ENCODE measurements at places on chromosomes 11 and 22. TPM values are rescaled to one million over a fixed set of nuclear protein-coding genes. Genes with fewer than 3 reads are reported as not detected.

Gene FOLH1
- total RNA-seq = 0.20 TPM

Gene CRYBA4
- total RNA-seq = not detected

Gene FZD4
- 55.1 TPM for total RNA-seq

Gene FAM83F
- 26.1 TPM for total RNA-seq

Gene ACRV1
- 0.37 TPM for total RNA-seq

Gene CSNK2A3
- 1.7 TPM for total RNA-seq

Gene ZNF70
- 5.9 TPM for total RNA-seq

Gene TYR
- not detected for total RNA-seq

Gene VWCE
- 7.2 TPM for total RNA-seq

Gene ARFIP2
- 56.5 TPM for total RNA-seq

Gene SYT13
- total RNA-seq = 9.3 TPM

Gene IL10RA
- 0.46 TPM for total RNA-seq

Gene VSTM5
- 0.75 TPM for total RNA-seq

Gene OR52N4
- total RNA-seq = not detected

Gene MS4A3
- total RNA-seq = not detected
